ENCODE measurements at places on chromosomes 5 and 9.

- DNase-seq: peak; percentile 59
Observed at GRCh38 chr5:109690242-109690974, 681 bp downstream of the MAN2A1 start.

DNA sequence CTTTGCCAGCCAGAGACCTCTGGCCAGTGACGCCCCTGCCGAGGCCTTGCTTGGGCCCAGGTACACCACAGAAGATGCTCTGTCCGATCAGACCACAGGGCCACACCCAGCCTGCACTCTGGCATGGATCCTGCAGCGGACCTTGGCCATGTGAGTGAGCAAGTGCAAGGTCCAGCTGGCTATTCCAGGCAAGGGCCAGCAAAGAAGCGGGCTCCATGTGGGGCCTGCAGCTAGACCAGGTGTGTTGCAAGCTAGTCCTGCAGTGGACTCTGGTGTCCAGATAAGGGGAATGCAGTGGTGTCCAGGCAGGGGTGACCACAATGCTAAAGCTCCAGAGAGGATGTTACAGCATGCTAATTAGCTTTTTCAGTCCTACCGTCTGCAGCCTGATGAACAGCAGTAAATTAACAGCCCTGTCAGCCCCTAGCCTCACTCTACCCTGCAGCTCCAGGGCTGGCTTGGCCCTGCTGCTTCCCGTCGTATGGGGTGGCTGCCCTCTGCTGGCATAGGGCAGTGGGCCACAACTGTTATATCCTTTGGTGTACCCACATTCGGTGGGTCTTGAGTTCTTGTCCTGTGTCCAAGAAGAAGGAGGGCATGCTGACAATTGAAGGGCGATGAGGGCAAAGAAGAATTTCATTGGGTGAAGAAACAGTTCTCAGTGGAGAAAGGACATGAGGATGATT, 284.5 kb upstream of the POU5F2 start:
- no peak for DNase-seq

GRCh38 chr5:176427971-176428370, 11.6 kb upstream of the CLTB start:
- no peak for DNase-seq

DNA sequence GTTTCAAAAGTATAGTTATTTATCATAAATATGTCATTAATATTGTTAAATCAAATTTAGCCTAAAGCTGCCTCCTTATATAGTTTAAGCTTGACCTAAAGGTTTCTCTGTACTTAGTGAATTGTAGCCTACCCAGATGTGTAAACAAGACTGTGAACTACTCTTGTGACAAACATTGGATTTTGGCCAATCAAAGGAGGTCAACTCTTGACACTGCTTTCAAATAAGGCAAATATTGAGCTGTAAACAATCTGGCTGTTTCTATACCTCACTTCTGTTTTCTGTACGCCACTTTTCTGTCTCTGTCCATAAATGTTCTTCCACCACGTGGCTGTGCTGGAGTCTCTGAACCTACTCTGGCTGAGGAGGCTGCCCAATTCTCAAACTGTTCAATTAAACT, 51.2 kb downstream of the FXN start:
- no peak for DNase-seq

GRCh38 chr9:135214706-135215105, 127.2 kb downstream of the OLFM1 start:
- DNase-seq: no peak

DNA sequence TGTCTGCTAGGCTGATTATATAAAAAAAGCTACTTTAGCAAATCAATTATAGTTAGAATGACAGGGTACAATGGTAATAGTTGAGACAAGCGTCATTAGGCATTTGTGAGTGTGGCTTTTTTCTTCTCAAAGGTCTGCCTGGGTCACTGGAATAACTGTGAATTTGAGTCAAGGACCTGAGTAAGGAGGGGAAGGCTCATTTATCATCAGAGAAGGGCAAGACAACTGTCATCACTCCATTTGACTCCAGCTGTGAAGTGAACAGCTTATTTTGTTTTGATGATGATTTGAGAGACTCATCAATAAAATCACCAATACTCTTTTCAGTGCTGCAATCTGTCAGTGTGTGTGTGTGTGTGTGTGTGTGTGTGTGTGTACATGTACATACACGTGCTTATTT, 118.6 kb downstream of the MAT2B start:
- DNase-seq: no peak

DNA sequence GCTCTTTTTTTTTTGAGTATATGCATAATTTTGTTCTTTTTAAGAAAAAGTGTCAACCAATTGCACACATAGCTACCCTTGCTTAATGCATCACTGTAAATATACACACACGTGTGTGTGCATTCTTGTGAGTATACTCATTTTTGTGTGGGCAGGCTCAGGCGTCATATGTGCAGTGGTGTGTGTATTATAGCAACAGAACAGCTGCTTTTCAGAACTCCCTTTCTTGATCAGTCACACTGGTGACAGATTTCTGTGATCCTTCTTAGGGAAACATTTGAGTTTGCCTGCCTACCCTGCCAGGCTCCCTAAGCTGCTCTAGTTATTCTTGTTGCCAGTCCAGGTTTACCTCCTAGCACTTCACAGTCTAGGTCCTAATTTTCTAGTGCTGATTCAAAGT, 287.0 kb upstream of the SEMA6A start:
- DNase-seq: no peak

DNA sequence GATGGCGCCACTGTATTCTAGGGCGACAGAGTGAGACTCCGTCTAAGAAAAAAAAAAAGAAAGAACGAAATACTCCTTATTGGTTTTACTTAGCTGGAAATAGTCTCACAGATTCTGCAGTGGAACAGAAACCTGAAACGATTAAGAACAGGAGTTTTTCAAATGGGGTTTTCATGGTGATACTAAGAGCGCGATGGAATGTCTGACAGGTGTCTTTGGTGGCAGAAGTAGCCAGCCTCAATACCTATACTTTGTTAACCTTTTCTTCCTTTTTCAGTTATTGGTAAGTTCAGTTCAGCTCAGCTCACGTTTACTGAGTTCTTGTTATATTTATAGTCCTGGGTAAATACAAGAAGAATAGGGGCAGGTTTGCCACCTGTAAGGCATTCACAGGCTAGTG, 123.9 kb downstream of the FOCAD start:
- no peak for DNase-seq

GRCh38 chr5:132640613-132641012, 17.4 kb upstream of the IL13 start:
- DNase-seq: no peak

DNA sequence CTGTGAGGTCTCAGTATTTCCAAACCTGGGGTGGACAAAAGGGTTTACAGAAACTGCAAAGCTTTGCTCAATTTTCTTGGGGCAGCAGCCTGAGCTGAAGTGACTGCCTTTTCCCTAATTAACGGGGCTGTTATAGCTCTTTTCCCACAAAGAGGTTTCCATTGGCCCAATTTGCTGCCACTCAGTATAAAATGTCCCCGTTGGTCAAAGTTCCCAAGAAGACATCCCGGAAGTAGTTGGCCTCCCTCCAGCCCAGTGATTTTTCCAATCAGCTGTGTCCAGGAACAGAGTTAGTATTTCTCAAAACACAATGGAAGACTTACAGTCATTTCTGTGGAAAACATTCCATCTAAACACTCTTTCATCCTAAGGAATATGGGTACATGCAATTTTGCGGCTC, 643.6 kb downstream of the ACTL7B start:
- DNase-seq: no peak

- DNase-seq: no peak
Observed at GRCh38 chr9:99720455-99721050, 101.1 kb upstream of the NR4A3 start.

DNA sequence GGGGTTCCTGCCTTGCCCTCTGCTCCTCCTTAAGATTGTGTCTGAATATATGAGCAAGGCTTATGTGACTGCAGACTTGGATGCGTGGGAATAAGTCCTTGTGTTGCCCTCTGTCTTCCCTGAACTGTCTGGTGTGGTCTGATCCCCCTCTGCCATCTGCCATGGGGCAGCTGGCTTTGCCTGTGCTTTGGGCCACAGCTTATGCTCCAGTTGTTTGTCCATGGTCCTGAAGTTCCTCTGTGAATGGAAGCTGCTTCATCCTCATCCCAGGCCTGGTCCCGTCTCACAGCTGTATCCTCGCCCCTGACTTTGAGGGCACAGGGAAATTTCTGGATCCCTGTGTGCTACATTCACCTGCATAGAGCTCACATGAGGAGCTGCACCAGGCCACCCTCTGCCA, 14.7 kb downstream of the IL31RA start:
- peak; percentile 31 for DNase-seq

DNA sequence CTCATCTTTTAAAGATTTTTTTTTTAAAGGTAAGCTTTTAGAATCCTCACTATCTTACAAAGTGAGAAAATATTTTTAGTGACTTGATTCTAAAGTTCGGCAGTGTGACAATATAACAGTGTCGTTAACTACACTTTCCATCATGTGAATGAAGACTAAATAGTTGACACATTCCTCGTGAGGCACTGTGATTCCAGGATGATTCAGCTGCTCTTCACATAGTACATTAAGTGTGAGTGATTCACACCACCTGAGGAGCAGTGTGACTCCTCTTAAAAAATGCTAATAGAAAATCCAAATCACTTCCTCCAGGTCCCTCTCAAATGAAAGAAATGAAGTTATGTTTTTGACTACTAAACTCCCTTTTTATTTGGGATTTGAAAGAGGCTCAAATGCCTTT, 589.5 kb downstream of the GABRG2 start:
- DNase-seq: no peak

GRCh38 chr9:92794426-92794825, 29.8 kb upstream of the BICD2 start:
- DNase-seq: no peak

GRCh38 chr9:115305543-115305942, 187.6 kb upstream of the TNC start:
- DNase-seq: no peak

DNA sequence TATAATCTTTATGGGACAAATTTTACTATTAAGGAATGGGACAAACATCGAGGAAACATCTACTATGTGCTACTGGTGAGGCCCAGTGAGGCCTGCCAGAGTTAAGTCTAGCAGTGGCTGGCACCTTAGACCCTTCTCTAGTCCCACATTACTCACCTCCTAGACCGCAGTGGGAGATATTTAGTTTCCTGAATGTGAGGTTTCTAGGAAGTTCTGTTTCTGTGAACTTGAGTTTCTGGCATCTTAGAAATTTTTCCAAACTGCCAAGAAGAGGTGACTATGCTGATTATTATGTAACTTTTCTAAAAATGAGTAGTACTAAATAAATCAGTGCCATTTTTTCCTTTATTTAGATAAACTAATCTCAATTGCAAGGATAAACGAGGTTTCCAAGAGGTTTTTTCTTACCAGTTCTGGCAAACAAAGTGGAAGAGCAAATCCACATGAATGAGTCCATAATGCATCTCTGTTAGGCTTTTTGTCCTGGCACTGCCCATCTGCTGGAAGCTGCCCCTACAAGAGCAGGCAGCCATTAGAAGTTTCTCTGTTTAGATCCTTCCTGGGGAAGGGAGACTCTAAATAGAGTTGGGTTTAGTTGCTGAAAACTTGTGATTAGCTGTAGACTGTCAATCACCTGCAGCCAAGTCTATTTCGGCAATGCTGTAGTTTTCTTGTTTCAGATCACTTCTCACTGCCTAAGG, 348.7 kb downstream of the MAN2A1 start:
- DNase-seq: peak; percentile 41

GRCh38 chr5:128303593-128303992, 220.0 kb downstream of the SLC12A2 start:
- no peak for DNase-seq

GRCh38 chr5:39780347-39780746, 355.6 kb upstream of the DAB2 start:
- DNase-seq: peak; percentile 53

All from GM03348 (cell line).